Hippocampal formation (tissue), 2 donors: ENCODE measurements at places on chromosomes 12 and 14.

DNA sequence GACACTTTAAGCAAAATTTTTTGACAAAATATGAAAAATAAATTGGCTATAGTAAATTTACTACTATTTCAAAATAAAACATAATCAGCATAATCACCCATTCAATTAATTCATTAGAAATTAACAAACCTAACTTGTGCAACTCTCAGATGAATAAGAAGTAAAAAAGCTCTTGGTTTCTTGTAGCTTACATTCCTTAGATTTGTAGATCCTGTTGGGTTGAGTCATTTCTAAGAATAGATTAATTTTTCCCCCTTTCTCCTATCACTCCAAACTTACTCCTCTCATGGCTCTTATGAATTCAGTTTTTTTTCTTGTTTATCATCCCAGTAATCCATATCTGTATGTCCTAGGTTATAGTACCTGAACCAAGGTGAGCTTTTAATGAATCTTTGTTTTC lies 230.9 kb upstream of the LRIG3 start:
- DNase-seq: no peak

GRCh38 chr12:52052468-52053186 lies 1.4 kb downstream of the NR4A1 start:
- DNase-seq: no peak

GRCh38 chr12:39685854-39686657 lies 66.5 kb upstream of the ABCD2 start:
- DNase-seq: no peak

DNA sequence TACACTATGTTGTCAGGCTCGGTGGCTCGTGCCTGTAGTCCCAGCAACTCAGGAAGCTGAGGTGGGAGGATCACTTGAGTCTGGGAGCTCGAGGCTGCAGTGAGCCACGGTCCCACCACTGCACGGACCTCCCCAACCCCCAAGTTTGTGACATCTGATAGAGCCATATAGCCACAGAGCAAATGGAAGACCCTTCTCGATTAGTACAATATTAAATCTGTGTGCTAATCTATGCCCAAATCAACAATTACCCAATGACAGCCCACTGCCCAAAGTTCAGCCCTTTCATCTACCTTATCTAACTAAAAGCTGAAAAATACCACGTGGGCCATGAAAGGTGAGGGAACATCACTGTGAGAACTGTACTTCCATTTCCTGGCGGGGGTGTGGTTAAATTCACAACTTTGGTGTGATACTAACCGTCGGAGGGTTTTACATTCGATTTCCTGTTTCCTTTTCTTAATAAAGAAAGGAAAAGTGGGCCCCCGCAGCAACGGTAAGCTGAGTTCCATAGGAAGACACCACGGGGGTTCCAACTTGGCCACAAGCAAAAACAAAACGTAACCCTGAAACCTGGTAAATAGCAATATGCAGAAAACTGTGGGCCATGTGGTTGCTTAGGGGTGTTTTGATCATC lies 31.2 kb upstream of the FOS start:
- no peak for DNase-seq

GRCh38 chr12:111353026-111353425 lies 15.9 kb downstream of the PHETA1 start:
- no peak for DNase-seq

DNA sequence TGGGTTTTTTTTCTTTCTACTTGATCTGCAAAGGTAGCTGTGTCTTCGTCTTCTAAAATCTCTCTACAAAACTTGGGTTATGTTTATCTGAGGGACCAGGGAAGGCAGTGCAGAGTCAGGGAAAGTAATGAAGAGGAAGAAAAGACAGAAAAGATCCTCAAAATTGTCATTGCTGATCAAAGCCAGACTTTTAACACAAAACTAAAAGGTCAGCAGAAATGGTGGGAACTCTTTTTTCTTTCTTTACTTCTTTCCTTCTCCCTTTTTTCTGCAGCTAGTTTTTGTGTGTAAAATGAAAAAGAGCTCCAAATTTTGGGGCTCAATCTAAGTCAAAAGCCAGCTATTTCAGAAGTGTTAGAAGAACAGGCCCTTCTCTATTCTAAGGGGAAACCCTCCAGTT lies 11.9 kb downstream of the DPF3 start:
- DNase-seq: no peak

DNA sequence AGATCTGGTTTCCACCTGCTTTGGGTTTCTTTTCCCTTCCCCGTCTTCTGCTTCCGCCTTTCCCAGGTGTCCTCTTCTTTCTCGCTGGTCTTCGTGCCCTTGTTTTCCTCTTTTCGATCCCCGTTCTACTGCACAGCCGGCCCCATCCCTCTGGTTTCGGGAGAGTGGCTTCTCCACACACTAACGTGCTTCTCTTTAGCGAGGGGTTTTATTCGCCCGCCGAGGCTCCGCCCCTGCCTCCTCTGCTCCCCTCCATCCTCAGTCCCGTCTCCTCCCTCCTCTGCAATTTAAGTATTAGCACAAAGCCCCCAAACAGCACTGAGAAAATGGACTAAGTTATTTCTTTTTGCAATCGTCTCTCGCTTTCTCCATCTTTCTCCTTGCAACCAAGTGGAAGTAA lies at the start of gene SLC7A8:
SLC7A8 (minus strand) TSS at position 182 of the 400 bp plus-strand sequence. CDS start 746 bp downstream, outside the sequence.
- DNase-seq: peak; percentile 22

- no peak for DNase-seq
Observed at GRCh38 chr12:31321186-31321896, 4.6 kb downstream of the SINHCAF start.

GRCh38 chr14:59474172-59474571 lies 9.0 kb upstream of the GPR135 start:
- no peak for DNase-seq

DNA sequence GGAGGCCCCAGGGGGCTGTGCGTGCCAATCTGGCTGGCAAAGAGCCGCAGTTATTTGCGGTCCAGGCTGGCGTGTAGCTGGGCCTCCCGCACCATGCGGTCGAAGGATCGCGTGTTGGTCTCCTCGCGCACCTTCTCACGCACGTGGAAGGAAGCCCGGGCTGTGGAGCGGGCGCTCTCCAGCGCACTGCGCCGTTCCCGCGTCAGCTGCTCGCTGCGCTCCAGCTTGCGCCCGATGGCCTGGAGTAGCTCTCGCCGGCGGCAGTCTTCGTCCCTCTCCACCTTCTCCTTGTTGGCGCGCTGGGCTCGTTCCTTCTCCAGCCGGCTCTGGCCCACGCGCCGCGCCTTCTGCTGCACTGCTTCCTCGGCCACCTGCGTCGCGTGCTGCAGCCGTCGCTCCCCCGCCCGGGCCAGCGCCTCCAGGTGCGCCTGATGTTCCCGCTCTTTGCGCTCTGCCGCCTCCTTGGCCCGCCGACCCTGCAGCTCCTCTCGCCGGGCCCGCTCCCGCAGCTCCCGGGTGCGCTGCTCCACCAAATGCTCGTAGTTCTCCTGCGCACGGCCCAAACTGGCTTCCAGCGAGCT lies 3.1 kb downstream of the CCDC177 start:
- no peak for DNase-seq

GRCh38 chr12:25051656-25052195 lies 102.8 kb upstream of the BCAT1 start:
- DNase-seq: no peak

DNA sequence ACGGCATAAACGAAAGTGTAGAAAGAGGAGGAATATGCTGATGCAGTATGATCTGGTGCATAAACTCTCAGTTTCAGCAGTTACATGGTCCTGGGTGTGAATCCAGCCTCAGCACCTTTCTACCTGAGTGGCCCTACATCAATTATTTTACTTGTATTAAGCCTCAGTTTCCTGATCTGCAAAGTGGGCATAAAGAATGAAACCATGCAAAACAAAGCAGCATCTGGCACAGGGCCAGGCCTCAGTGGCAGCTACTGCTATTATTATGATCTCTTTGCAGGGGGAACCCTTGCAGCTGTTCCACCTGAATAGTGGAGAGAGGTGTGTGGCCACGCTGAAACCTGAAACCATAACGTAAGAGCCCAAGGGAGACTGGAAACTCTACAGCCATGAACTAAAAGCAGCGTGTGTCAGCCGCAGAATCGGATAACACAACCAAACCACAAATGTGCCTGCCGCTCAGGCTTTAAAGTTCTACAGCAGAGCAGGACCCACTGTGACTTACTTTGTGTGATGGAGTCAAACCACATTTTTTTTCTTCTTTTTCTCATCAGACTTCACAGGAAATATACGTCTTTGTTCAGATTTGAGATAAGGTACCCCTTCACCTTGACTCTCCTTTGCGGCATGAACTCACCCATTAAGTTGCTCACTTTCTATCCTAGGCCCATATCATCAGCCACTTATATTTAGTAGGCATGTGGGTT lies 29.2 kb upstream of the FOS start:
- DNase-seq: no peak

GRCh38 chr14:76848879-76849278 lies 22.7 kb downstream of the LRRC74A start:
- DNase-seq: no peak

GRCh38 chr14:96260341-96260821 lies 4.4 kb downstream of the BDKRB1 start:
- no peak for DNase-seq

DNA sequence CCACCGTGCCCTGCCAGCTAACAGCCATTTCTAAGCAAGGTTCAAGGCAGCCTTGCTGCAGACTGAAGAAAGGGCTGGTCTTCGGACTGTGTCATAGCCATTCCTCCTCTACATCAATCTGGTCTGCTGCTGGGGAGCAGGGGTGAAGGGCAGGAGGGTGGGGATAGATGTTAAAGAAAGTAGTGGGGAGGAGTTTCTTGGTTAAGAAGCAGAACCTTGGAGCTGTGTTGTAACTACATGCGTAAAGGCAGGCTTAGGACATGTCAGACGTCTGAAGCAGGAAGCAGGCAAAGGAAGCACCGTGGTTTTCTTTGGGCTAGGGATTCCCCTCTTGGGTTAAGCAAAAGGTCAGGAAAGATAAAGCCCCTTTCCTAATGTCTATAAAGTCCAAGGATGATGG lies 18.1 kb upstream of the NEK9 start:
- DNase-seq: peak; percentile 21

GRCh38 chr12:47070310-47070709 lies 9.1 kb upstream of the PCED1B start:
- DNase-seq: no peak

GRCh38 chr12:28017126-28017872 lies 44.8 kb upstream of the PTHLH start:
- no peak for DNase-seq

- DNase-seq: peak; percentile 86
Observed at GRCh38 chr12:49060237-49061156, at the start of gene KMT2D. KMT2D (minus strand) TSS chr12:49060794; CDS start chr12:49055324, 5,470 bp downstream.

- peak; percentile 12 for DNase-seq
Observed at GRCh38 chr12:130761537-130762318, 45.6 kb upstream of the RIMBP2 start.

DNA sequence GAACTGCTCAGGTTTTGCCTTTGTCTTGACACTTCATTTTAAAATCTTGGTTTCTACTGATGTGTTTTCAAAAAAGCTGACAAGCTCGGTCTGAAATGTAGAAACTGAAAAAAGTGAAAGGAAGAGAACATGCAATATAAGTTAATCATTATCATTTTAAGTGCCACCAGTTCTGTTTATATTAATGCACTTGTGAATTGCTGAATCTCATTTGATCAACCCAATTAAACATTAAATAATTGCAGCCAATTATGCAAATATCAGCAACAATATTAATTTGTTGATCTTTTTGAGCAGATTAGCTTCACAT lies 133.8 kb downstream of the BCAT1 start:
- DNase-seq: no peak

DNA sequence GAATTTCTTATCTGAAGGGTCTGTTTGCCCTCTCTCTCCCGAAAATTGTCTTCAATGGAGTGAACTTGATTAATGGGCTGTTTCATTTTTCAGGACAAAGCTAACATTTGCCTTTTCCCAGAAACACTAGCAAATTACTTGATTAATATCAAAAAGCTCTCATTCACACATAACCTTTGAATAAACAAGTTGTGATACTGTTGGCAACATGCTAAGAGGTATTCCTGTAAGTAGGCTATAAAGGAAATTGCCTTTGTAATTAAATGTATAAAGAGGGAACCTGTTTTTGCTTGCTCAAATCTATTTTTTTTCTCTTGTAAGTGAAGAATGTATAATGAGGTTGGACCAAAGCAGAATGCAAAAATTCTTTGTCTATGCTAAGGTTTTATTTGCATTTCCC lies 457.2 kb downstream of the TMTC2 start:
- DNase-seq: no peak

DNA sequence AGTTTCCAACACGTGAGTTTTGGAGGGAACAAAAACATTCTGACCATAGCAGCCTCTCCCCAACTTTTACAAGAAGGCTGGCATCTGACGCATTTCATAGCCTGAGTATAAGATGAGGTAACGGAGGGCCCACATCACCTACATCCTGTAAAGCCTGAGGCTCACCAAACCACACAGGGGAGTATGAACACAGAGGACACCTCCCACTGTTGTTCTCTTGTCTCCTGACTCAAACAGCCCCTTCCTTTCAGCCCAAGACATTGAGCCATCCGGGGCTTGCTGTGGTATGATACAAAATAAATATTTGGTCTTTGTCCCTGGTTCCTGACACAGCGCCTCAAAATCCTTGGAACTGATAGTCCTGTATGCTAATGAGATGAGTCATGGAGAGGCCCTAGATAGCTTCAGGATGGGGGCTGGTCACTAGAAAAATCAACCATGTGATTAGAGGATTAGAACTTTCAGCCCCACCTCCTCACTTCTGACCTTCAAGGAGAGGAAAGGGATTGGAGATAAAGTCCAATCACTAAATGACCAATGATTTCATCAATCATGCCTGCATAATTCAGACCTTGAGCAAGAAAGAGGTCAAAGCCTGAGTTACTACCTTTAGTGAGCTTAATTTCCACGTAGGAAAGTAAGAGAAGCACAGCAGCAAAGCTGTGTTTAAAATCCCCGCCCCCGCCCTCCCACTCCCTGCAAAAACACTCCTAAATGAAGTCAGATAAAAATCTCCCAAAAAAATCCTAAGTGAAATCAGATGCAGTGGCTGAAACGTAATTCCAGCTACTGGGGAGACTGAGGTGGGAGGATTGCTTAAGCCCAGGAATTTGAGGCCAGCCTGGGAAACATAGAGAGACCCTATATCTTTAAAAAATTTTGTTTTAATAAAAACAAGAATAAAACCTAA lies 236.4 kb downstream of the PCNX1 start:
- no peak for DNase-seq

DNA sequence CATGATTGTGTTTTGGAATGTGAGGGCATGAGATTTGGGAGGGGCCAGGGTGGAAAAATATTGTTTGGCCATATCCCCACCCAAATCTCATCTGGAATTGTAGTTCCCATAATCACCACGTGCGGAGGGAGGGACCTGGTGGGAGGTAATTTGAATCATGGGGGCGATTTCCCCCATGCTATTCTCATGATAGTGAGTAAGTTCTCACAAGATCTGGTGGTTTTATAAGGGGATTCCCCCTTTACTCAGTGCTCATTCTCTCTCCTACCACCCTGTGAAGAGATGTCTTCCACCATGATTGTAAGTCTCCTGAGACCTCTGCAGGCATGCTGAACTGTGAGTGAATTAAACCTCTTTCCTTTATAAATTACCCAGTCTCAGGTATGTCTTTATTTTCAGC lies 15.7 kb downstream of the OR10P1 start:
- DNase-seq: no peak

- DNase-seq: no peak
Observed at GRCh38 chr14:55361190-55361589, 50.4 kb downstream of the ATG14 start.

- no peak for DNase-seq
Observed at GRCh38 chr14:44609876-44610510, 102.9 kb upstream of the FSCB start.
